T-helper 2 cell treated with Interferon-gamma antibody and Interleukin-4, amounts not matched to agents 5 μg/mL and 100 μg/mL, for 36 hours (primary cell): ENCODE measurements at places on chromosomes 7 and 10.

DNA sequence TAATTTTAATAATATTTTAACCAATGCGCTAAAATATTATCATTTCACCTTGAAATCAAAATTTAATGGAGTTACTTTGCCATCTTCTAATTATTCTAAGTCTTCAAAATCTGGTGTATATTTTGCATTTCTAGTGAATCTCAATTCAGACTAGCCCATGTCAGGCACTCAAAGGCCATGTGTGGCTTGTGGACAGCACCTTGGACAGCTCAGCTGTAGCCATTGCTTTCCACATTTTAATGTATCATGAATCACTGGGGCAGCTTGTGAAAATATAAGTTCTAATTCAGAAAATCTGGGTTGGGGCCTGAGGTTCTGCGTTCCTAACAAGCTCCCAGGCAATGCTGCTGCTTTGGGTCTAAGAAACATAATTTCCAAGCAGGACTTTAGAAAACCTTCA, 57.2 kb downstream of the MGAM2 start:
- H3K27ac ChIP-seq, result no peak overlapping the region
- H3K27me3 ChIP-seq, result peaks cover 6% of the 10 kb centered on the region
- H3K4me1 ChIP-seq, result no peaks in the 10 kb centered on the region
- no peak overlapping the region for H3K4me3 ChIP-seq

- H3K27ac ChIP-seq, result no peak overlapping the region
- no peaks in the 10 kb centered on the region for H3K27me3 ChIP-seq
- DNase-seq, result no peak
- no peak overlapping the region for H3K4me3 ChIP-seq
- H3K4me1 ChIP-seq, result peaks cover 3% of the 10 kb centered on the region
These were observed 59.2 kb downstream of the ADAM22 start for GRCh38 chr7:87993269-87993668.

- H3K4me3 ChIP-seq, result no peak overlapping the region
- no peak for DNase-seq
- peaks cover 9% of the 10 kb centered on the region for H3K27me3 ChIP-seq
- H3K4me1 ChIP-seq, result no peaks in the 10 kb centered on the region
These were observed 24.5 kb downstream of the SSMEM1 start for GRCh38 chr7:130232209-130232608.

DNA sequence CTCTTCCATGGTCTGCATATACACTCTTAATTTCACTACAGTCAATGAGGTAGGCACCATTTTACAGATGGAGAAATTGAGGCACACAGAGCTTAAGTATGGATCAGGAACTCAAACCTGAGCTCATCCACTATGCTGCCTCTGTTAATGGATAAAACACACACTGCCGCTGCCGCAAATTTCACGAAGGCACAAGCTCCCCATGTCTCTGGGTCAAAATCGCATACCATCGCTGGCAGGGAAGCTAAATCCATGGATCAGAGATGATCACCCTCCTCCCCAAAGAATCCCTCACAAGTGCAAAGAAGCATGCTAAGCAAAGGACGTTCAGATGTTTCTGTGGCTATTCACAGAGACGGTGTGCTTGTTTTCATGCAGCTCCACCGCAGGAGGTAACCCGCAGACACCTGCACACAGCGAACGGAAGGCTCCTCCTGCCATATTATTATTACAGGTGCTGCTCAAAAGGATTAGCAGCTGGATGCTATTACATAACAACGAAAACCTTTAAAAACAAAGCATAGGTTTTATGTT, 109.3 kb downstream of the UBE2H start:
- DNase-seq, result no peak
- H3K27me3 ChIP-seq, result no peaks in the 10 kb centered on the region
- H3K4me3 ChIP-seq, result no peak overlapping the region
- peaks cover 31% of the 10 kb centered on the region for H3K4me1 ChIP-seq
- H3K27ac ChIP-seq, result no peak overlapping the region

DNA sequence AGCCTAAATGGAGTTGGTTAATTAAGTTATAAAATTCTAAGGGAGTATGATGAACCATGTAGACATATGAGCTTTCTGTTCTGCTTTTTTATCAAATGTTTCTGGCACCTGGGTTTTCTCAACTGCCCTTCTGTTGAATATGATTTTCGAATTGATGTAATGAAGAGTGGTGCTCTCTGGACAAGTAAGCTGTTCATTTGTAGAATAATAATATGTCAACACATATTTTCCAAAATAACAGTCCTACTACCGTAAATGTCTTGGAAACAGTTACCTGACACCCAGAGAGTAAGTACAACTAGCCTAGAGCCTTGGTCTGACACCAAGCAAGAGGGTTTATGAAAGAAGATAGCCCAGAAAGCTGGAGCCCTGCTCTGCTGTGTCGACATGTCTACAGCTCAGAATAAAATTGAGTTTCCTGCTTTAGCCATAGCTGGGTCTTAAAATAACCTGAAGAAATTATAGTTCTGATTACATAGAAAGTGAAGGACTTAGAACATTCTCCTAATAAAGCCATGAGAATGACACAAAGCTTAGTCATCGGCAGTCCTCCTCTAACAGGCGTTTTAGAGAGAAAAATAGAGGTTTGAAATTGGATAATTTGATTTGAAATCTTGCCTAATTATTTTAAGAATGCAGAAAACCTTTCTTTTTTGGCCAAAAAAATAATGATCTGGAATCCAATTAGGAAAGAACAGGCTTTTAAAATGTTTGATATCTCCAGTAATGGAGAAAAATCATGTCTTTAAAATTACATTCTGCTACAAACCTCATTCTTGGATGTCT, 25.1 kb downstream of the HDAC9 start:
- H3K27ac ChIP-seq, result no peak overlapping the region
- H3K36me3 ChIP-seq, result no peaks in the 10 kb centered on the region
- DNase-seq, result no peak
- H3K4me3 ChIP-seq, result no peak overlapping the region
- H3K4me1 ChIP-seq, result peaks cover 2% of the 10 kb centered on the region

- peak overlapping the region; percentile 9 for H3K27ac ChIP-seq
These were observed 1.3 kb downstream of the ABCB1 start for GRCh38 chr7:87599336-87599735.

DNA sequence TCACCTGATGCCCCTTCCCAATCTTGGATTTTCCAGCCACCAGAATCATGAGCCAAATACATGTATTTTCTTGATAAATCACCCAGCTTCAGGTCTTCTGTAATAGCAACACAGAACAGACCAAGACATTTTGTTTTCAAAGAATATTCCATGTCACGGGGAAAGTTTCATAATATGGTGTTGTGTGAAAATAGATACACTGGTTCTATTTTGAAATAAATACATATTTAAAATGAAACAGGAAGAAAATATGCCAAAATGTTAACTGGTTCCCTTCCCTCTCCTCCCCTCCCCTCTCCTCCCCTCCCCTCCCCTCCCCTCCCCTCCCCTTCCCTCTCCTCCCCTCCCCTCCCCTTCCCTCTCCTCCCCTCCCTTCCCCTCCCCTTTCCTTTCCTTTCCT, 30.3 kb upstream of the CAMK1D start:
- H3K36me3 ChIP-seq, result no peaks in the 10 kb centered on the region
- no peak for DNase-seq
- H3K27ac ChIP-seq, result no peak overlapping the region
- H3K4me1 ChIP-seq, result no peaks in the 10 kb centered on the region
- H3K27me3 ChIP-seq, result no peaks in the 10 kb centered on the region
- no peak overlapping the region for H3K4me3 ChIP-seq

- no peaks in the 10 kb centered on the region for H3K27me3 ChIP-seq
- H3K27ac ChIP-seq, result no peak overlapping the region
- no peaks in the 10 kb centered on the region for H3K4me1 ChIP-seq
- DNase-seq, result no peak
- no peak overlapping the region for H3K4me3 ChIP-seq
These were observed 108.4 kb upstream of the TBX20 start for GRCh38 chr7:35362341-35362740.

GRCh38 chr7:80536426-80536825, 24.6 kb upstream of the GNAT3 start:
- H3K36me3 ChIP-seq, result no peaks in the 10 kb centered on the region
- H3K27me3 ChIP-seq, result no peaks in the 10 kb centered on the region
- no peak for DNase-seq
- no peak overlapping the region for H3K4me3 ChIP-seq
- no peaks in the 10 kb centered on the region for H3K4me1 ChIP-seq
- no peak overlapping the region for H3K27ac ChIP-seq

DNA sequence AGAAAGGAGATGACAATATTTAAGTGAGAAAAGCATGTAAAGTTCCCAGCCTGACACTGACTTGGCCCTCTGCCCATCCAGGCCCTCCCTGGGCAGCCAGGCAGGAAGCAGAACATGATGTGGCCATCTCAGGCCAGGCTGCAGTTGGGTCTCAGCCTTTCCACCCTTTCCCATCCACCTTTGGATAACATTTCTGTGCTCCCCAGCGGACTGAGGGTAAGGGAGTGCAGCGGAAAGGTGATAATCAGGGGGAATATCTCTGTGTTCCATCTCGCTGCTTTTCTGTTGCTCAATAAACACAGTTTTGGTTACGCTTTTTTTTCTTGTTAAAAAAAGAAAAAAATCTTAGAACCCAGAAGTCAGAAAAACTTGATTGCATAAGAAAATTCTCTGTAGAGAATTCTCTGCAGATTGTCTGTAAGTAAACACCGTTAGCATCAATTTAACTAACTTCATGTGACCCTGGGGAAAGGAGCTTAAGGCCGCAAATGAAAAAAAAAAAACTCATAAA, 37.2 kb upstream of the TARP start:
- H3K4me1 ChIP-seq, result peaks cover 3% of the 10 kb centered on the region
- H3K27ac ChIP-seq, result no peak overlapping the region
- peaks cover 2% of the 10 kb centered on the region for H3K36me3 ChIP-seq
- H3K27me3 ChIP-seq, result no peaks in the 10 kb centered on the region

DNA sequence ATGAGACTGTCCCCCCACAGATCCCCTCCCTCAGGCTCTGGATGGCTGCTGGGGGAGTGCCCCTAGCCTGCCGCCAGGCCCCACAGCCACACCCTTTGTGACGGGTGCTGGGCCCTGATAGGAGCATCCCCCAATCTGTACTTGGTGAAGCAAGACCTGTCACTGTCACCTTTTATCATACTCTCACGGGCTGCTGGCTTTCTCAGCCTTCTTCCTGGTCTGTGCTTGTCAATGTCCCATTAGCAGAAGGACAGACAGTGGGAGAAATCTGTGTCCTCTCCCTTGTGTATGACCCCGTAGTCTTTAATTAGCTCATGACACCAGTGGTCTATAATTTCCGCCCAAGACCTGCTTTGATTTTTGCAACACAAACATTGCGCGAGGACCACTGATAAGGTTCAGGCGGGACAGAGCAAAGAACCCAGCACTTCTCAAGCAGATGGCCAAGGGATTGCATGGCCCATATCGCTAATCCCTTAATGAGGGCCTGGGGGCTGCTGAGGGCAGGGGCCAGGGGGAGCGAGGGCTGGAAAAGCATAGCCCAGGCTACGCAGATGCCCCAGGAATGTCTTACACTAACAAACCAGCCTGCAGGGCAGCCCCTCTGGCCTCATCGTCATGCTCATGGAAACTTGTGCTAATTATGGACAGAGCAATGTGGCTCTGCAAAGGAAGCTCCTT, 127.8 kb downstream of the PTPN20 start:
- H3K36me3 ChIP-seq, result no peaks in the 10 kb centered on the region
- no peak overlapping the region for H3K4me3 ChIP-seq
- no peak for DNase-seq

DNA sequence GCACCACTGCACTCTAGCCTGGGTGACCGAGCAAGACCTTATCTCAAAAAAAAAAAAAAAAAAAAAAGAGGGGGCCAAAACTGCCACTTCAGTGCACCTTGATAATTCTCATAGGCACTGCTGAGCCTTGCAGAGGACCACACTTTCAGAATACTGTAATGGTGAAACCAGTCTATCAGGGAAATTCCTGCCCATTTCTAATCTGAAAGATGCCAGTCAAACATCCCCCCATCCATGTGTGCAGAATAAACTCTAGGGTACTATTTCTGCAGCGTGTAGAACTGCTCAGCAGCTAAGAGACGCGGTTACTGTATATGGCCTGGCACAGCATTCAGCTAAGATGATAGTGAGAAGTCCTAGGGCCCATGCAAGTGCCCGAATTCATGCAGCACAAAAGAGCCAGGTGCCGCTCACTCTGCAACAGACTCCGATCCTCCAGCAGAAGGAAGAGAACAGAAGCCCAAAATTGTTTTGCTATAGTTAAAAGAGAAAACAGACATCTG, 286.8 kb upstream of the KLF14 start:
- H3K27me3 ChIP-seq, result no peaks in the 10 kb centered on the region
- peaks cover 33% of the 10 kb centered on the region for H3K36me3 ChIP-seq
- peak overlapping the region; percentile 69 for H3K4me3 ChIP-seq
- H3K4me1 ChIP-seq, result peaks cover 45% of the 10 kb centered on the region

- no peaks in the 10 kb centered on the region for H3K36me3 ChIP-seq
- peaks cover 5% of the 10 kb centered on the region for H3K4me1 ChIP-seq
- peaks cover 52% of the 10 kb centered on the region for H3K27me3 ChIP-seq
- no peak for DNase-seq
These were observed 900 bp downstream of the CDHR1 start for GRCh38 chr10:84195044-84195830.

- no peak overlapping the region for H3K27ac ChIP-seq
- H3K36me3 ChIP-seq, result peaks cover 39% of the 10 kb centered on the region
- no peak for DNase-seq
- peaks cover 4% of the 10 kb centered on the region for H3K4me1 ChIP-seq
- H3K27me3 ChIP-seq, result no peaks in the 10 kb centered on the region
- no peak overlapping the region for H3K4me3 ChIP-seq
These were observed 169.9 kb downstream of the PIP4K2A start for GRCh38 chr10:22544325-22545068.

- H3K4me3 ChIP-seq, result no peak overlapping the region
- peaks cover 6% of the 10 kb centered on the region for H3K36me3 ChIP-seq
- no peak for DNase-seq
- peaks cover 20% of the 10 kb centered on the region for H3K4me1 ChIP-seq
These were observed 3.5 kb upstream of the AKR1B1 start for GRCh38 chr7:134462337-134462925.

- peaks cover 30% of the 10 kb centered on the region for H3K4me1 ChIP-seq
- peaks cover 18% of the 10 kb centered on the region for H3K36me3 ChIP-seq
- H3K27ac ChIP-seq, result peak overlapping the region; percentile 95
- no peaks in the 10 kb centered on the region for H3K27me3 ChIP-seq
- peak overlapping the region; percentile 95 for H3K4me3 ChIP-seq
- peak; percentile 42 for DNase-seq
These were observed 1.3 kb downstream of the EIF4EBP2 start for GRCh38 chr10:70405037-70405824.

DNA sequence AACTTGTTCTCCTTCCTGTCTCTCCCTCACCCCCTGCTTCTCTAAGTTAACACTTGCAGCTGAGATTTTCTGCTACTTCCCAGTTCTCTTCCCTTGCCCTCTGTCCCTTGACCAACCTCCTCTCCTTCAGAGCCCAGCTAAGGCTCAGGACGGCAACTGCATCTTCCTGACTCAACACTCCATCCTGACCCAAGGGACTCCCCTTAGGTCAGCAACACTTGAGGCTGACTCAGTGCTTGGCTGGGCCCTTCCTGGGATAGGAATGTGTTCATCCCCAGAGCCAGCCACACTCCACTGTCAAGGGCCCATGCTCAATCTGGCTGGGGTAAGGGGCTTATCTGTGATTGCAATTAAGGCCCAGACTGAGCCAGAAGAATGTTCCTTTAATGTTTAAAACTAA, 3.4 kb downstream of the CALHM2 start:
- H3K36me3 ChIP-seq, result peaks cover 68% of the 10 kb centered on the region
- no peak for DNase-seq
- peaks cover 52% of the 10 kb centered on the region for H3K4me1 ChIP-seq
- H3K4me3 ChIP-seq, result peak overlapping the region; percentile 94
- no peaks in the 10 kb centered on the region for H3K27me3 ChIP-seq
- peak overlapping the region; percentile 3 for H3K27ac ChIP-seq
